ENCODE measurements at places on chromosomes 12 and 14. TPM values are rescaled to one million over a fixed set of nuclear protein-coding genes. Genes with fewer than 3 reads are reported as not detected.

DNA sequence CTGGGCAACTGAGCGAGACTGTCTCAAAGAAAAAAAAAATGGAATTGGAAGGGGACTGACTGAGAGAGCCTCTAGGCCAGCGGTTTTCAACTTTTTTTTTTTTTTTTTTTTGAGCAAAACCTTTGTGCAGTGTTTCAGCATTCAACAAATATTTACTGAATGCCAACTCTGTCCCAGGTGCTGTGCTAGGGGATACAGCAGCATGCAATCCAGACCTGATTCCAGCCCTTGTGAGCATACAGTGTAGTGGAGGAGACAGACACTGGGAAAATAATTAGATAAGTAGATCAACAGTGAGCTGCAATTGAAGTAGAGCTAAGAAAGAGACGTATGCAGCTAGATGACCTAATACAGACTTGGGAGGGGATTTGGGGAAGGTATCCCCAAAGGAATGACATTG, 23.8 kb upstream of the LTBP2 start:
- DNase-seq = no peak

DNA sequence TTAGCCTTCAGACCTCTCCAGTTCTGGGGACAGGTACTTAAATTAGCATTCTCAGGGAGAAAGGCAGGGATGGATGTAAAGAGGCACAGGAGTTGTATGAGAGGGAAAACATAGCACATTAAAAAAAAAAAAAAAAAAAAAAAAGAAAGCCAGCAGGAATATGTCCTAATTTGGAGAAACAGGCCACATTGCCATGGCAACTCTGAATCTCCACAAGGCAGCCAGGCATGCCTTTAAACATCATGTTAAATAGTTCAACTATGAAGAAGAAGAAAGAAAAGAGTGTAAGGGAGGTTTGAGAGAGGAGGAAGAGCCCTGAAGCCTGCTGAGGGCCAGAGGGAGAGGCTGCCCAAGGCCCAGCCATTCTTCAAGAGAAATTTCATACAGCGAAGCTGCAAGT, 145.8 kb downstream of the GRIN2B start:
- no peak for DNase-seq

The OR5AU1 gene
- polyA plus RNA-seq = 0.10 TPM

DNA sequence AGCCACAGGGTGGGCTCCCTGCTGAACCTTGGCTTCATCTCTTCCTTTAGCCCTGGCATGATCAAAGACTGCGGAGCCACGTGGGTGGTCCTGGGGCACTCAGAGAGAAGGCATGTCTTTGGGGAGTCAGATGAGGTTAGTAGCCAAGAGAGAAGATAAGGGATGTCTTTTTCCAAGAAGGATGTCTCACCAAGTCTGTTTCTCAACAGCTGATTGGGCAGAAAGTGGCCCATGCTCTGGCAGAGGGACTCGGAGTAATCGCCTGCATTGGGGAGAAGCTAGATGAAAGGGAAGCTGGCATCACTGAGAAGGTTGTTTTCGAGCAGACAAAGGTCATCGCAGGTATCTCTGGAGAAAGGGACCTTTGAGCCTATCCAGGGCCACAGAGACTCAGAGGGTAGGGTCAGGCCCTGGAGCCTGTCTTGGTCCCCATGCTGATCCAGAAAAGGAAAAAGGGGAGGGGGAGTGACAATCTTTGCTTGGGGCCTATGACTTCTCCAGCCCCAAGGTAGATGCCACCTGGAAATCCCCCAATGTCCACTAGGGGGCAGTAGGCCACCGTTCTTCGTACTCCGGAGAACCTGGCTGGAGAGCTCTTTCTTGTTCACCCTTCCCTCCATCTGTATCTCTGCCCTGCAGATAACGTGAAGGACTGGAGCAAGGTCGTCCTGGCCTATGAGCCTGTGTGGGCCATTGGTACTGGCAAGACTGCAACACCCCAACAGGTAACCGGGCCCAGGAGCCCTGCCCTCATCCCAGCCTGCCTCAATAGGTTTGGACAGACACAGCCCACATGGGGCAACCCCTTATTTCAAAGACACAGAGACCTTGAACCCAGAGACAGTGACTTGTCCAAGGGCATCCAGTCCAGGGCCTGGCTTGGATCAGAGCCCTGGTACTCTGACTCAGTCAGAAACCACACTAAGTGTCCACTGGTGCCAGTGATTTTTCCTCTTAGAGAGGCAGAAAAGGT, 2.0 kb downstream of the TPI1 start:
- DNase-seq = peak; percentile 65

DNA sequence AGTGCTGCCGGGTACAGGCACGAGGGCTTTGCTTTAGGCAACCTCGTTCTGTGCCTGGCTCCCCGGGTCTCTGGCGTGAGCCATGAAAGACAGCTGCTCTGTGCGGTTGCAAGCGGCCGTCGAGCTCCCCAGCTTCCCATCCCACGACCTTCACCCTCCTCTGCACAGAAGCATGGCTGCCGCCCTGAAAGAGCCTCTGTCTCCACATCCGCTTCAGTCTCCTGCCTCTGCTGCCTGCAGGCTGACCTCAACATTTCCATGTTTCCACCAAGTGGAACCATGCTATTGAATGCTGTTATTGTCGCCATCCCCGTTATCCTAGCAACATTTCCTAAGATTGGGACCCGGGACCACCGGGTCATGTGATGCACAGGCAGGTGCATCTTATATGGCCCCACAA, 57.1 kb downstream of the KDM2B start:
- DNase-seq = no peak

DNA sequence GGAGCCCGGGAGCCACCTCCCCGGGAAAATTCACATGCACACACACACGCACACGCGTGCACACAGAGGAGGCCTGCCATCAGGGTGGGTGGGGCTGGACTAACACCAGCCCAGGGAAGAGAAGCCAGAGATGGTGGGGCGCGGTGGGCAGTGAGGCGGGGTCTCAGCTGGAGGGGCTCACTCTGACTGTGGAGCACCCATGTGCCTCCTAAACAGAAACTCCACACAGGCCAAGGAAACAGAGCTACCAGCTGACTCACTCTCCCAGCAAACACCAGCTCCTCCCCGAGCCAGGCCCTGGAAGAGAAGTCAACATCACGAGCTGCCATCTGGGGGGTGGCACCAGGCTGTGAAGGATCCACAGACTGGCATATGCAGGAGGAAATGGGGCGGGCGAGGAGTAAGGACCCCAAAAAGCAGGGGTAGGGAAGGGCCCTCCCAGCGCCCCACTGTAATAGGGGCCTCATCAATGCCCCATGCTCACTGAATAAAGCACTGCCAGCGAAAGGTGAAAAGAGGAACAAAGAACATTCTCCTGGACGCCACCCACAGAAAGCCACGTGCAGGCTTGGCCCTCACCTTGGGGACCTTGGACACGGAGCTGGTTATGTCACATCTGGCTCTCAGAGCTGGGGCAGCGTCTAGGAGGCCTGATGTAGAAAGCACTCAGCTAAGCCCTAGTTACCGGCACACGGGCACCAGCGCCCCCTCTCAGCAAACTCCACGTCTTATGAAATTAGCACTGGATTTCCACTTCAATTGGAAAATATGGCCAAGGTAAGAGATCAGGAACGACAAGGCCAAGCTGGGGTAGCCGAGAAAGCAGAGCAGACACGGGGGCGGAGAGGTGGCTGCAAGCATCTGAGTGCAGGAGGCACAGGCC, 8.4 kb upstream of the INF2 start:
- no peak for DNase-seq

GRCh38 chr14:68084256-68084655, 264.7 kb downstream of the RAD51B start:
- DNase-seq = no peak

The CCDC175 gene
- polyA plus RNA-seq = 0.26 TPM

- peak; percentile 6 for DNase-seq
Observed at GRCh38 chr12:108004319-108004718, 124.8 kb upstream of the WSCD2 start.

DNA sequence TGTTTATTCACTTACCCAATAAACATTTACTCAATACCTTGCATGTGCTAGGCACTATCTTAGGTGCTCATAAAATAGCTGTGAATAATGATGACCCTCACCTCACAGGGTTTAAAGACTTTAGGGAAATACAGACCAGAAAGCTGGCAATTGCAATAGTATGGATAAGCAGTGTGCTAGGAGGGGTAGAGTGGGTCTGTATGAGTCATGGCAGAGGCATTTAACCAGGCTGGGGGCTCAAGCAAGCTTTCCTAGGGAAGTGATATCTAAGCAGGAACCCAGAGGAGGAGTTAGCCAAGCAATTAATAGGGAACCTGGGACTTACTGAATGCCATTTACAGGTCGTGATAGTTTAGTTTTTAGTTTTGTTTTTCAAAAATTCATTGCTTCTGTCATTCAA, 123.9 kb upstream of the CCDC198 start:
- no peak for DNase-seq

DNA sequence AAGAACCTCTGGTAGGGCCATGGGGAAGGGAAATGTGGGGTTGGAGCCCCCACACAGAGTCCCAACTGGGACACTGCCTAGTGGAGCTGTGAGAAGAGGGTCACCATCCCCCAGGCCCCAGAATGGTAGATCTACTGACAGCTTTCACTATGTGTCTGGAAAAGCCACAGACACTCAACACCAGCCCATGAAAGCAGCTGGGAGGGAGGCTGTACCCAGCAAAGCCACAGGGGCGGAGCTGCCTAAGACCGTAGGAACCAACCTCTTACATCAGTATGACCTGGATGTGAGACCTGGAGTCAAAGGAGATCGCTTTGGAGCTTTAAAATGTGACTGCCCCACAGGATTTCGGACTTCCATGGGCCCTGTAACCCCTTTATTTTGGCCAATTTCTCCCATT, 97.8 kb downstream of the HMGA2 start:
- DNase-seq = no peak

The FERMT2 gene
- 146 TPM for polyA plus RNA-seq

The MANSC4 gene
- polyA plus RNA-seq = 0.29 TPM

All from right lung (tissue), 10 donors.